ENCODE measurements at places on chromosomes 6 and 20.

DNA sequence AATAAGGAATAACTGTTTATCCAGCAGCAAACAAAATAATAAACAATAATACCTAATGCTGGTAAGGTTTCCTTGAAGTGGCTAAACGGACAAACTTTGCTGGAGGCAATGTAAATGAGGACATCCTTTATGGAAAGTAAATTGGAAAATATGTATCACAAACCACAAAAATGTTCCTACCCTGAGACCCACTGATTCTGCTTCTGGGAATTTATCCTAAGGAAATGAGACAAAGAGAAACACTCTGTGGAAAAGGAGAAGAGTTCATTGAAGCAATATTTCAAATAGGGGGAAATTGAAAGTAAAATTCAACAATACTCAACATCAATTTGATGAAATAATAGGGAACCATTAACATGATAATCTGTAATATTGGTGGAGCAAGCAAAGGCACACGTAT is 37.9 kb downstream of the MAFB start:
- no peak for DNase-seq

DNA sequence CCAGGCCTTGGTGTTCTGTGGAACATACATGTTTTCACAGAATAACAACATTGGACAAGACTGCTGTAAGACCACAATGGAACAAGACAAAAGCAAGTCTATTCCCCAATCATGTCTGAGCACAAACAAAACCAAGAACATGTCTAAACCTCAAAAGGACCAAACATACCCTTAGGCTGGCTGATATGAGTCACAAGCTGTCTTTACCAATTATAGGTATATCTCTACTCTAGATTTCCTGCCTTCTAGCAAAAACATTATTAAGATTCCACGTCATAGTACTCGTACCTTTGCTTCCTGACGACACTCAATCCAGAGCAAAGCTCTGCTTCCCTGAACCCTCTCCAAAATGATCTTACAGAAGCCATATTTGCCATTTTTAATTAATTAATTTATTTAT is 15.4 kb upstream of the L3MBTL1 start:
- no peak for DNase-seq

GRCh38 chr6:143400258-143401067 is 50.0 kb downstream of the ADAT2 start:
- DNase-seq: peak; percentile 69

- DNase-seq: no peak
These were observed 106.9 kb upstream of the MYL9 start for GRCh38 chr20:36434383-36434782.

DNA sequence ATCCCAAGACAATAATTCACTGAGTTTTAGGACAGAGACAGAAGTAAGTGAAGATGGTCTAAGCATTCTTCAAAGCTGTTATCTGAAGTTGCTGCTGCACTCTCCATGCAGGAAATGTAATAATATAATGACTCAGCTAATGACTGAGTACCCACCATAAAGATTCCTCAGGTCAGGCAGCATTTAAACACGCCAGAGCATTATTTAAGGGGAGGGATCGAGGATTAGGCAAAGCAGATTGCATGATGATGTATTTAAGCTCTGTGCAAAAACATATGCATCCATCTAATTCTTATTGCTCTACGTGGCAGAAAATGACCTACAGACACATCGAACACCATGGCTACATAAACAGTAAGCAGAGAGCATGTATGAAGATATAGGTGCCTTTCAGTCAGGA is 216.4 kb downstream of the UNC5CL start:
- DNase-seq: no peak

GRCh38 chr6:140581601-140582000 is 1207.2 kb upstream of the CITED2 start:
- no peak for DNase-seq

DNA sequence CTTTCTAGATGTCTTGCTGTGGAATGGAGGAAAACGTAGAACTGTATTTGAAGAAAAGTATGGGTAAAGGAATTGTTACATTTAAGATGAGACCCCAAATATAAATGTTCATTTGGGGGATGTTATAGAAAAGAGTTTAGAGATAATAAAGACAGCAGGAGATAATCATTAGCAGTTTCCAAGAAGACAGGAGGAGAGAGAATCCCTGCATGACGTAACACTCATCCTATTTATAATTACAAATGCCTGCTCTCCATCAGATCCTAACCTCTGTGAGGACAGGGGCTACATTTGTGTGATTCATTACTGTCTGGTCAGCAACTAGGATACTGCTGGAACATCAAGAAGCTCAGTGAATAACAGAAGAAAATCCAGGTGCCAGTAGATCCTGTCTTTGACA is 133.0 kb upstream of the HDDC2 start:
- DNase-seq: no peak

DNA sequence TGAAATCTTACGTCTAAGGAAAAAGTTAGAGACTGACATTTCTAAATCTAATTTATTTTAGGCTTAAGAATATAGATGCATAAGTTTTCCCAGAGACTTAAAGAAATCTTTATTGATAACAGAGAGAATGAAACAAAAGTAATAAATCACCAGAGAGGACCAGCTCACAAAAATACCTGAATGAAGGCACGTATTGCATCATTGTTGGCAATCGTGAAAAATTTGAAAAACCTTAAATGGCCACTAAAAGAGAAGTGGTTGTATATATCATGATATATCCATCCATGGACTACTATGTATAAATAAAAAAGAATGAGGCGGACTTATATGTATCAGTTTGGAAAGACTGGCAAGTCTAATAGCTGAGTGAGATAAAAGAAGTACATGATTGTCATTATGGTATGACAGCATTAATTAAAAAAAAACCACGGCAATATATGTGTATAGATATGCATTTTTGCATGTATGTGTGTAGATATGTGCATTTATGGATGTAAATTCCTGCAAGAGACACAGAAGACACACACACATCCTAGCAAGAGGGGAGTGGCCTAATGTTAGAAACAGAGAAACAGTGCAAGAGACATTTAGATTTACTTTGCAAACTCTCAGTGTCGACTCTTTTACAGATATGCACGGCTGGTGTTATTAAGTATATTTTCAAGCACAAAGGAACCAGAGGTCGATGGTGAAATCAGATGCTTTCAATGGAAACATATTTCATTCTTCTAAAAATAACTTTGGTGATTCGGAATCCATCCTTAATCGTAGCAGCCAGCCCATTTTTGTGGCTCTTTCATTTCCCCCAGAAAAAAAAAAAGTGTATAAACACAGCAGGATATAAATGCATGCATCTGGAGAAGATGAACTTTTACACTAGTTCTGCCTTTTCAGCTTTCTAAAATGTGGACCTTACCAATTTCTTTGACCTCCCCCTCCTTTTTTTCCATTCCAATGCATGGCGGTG is 156.1 kb upstream of the SALL4 start:
- no peak for DNase-seq

- DNase-seq: no peak
These were observed 29.4 kb downstream of the RAET1L start for GRCh38 chr6:149995971-149996370.

Data from DMS53 (cell line).